ENCODE measurements at places on chromosomes 11 and 22.

DNA sequence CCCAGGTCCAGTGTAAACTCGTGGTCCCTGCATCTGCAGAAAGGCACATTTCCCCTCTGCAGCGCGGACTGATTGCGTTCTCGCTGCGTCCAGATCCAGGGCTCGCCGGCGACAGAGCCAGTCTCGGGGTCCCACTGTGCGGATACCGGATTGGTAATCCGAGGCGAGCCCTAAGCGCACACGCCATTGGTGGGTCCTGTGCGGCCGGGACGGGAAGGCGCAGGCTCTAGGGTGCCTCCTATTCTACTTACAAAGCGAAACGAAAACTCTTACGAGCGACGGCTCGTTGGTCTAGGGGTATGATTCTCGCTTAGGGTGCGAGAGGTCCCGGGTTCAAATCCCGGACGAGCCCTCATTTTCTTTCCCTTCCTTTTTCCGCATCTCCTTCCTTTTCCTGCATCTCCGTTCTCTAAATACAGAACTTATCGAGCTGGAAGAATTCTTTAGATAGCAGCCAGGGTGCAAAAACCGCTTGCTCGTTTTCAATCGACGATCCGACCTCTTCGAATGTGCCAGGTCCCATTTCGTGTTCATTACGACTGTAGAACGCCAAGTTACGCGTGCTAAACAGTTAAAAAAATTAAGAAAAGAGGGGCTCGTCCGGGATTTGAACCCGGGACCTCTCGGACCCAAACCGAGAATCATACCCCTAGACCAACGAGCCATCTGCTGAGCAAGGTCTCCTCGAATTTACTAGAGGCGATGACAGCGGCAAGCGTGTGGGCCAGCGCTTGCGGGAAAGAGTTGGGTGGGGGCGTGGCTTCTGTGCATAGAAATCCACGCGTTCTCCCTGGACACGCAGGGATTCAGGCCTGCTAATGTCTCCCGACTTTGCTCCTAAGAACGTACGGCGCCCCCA, 29.2 kb upstream of the WNT11 start:
- DNase-seq = peak; percentile 67

- no peak for DNase-seq
These were observed 60.5 kb downstream of the LIF start for GRCh38 chr22:30186041-30186440.

DNA sequence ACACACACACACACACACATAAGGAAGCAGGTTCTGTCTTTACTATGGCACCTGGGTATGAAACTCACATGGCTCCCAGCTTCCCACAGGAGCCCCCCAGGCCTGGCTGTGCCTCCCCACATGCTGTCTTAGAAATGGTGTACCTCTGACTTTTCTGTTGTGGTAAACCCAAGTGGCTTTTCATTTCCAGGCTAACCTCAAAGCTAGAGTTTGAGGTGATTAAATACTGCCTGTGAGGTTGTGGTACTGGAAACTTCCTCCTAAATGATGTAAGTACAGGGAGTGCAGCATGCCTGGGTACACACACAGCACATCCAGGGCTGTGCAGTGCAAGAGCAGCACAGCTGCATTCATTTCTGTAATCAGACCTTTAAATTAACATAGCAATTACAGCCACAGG, 34.4 kb downstream of the ME3 start:
- DNase-seq = no peak

GRCh38 chr22:40817737-40818136, 1.4 kb downstream of the SLC25A17 start:
- no peak for DNase-seq

DNA sequence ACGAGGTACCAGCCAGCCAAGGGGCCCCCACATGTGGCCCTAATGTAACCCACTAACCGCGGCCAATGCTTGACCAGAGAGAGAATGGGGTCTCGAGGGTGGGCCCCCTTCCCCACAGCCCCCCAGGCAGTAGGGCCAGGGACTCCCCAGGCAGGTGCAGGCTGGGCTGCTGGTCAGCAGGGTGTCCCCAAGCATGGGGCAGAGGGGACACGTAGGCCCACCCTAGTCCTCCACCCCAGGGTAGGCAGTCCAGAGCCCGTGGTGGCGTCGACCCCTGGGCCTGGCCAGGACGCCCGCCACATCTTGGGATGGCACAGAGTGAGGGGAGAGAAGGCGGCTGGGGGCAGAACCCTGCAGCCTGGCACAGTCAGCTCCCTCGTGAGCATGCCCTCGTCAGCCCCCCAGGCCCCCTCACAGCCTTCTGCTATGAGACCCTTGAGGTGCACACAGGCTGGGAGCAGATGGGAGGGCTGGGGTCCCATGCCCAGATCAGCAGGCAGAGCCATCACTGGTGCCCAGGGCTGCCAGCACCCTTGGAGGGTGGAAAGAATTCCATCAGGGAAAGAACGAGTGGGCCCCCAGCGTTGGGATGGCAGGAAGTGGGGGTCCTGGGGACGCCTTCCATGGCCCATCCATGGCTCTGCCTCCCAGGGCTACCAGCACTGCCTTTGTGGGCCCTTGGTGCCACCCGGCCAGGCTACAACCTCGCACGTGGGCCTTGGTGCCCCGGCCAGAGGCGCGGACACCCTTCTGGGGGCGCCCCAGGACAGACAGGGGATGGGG, 6.1 kb downstream of the TNNT3 start:
- no peak for DNase-seq

- DNase-seq = no peak
These were observed 39.5 kb upstream of the CD44 start for GRCh38 chr11:35099278-35100012.

DNA sequence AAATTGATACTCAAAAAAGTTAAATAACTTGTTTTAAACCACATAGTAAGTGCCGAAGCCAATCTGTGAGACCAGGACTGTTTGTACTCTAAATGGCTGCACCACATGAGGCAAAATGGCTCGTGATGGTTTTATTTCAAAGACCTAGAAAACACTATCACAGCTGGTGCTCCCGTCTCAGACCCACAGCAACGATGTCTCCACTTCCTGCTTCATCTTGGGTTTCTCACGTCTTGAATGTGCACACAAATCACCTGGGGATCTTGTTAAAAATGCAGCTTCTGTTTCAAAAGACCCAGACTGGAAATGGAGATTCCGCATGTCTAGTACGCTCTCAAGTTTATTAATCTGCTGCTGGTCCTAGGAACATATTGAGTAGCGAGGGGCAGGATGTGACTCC, 1.2 kb downstream of the CD3E start:
- no peak for DNase-seq

GRCh38 chr22:34334893-34335292, 414.6 kb upstream of the LARGE1 start:
- DNase-seq = no peak

DNA sequence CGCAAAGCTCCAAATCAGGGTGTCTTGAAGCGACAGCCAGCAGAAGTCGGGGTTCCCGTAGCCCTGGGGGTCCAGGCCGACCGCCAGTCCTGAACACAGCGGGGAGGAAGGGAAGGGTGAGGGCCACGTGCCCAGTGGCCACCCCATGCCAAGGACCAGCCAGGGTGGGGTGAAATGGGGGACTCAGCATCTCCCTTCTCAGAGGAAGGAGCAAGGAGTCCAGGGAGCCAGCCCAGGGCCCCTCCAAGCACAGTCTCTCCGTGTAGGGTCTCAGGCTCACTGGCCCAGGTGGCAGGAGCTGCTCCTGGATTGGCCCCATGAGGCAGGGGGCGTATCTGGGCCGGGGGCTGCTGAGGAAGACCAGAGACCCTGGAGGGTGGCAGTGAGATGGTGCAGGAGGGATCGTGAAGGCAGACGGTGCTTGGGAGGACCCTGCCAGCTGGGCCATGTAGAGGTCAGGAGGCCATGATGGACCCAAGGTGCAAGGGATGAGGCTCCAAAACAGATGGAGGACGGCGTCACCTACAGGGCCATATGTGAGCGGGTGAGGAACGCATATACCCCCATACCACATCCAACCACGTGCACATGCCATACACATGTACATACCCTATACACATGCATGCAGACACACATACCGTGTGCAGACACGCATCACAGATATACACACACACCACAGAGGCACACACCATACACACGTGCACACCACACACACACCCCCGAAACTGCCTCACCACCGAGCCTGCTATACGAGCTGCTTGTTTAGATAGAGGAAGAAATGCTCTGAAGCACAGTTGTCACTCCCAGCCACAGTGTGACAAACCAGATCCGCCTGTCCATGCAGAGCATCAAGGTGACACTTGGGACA, 34.4 kb downstream of the TRMU start:
- DNase-seq = no peak

All from activated gamma-delta T cell (primary cell).